DMS153 (cell line): ENCODE measurements at places on chromosomes 7 and 10.

DNA sequence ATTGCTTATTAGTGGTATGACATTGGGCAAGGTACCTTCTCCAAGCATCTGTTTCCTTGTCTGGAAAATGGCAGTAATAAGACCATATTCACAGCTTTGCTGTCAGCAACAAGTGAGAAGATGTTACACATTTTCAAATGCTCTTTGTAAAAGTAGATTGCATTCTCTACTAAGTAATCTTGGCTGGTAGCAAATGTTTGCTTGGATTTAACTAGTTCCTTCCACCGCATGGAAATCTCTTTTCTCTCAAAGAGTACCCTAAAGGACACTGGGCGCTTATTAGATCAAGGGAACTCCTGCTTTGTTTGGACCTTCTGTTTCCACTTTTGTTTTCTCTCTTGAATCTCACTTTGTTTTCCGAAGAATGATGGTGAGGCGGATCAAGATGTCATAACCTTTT lies 185.2 kb upstream of the BMPER start:
- no peak for DNase-seq

GRCh38 chr7:127833641-127834040 lies 181.6 kb downstream of the SND1 start:
- no peak for DNase-seq

DNA sequence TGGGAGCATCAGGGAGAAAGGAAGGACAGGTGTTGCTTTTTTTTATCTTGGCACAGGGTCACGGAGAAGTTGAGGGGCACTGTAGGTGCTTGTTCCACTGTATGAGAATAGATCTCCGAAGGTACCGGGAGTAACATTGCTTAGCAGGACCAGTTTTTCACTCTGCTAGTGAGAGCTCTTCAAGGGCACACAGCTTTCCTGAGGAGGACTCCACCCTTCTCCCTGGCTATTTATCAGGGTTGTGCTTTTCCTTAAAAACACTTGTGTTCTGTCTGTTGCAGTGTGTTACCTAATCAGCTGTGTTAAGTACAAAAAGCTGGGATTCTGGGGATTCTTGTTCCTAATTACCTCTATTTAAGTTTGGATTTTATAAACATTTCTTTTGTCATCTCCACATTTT lies 160.5 kb downstream of the SND1 start:
- no peak for DNase-seq

DNA sequence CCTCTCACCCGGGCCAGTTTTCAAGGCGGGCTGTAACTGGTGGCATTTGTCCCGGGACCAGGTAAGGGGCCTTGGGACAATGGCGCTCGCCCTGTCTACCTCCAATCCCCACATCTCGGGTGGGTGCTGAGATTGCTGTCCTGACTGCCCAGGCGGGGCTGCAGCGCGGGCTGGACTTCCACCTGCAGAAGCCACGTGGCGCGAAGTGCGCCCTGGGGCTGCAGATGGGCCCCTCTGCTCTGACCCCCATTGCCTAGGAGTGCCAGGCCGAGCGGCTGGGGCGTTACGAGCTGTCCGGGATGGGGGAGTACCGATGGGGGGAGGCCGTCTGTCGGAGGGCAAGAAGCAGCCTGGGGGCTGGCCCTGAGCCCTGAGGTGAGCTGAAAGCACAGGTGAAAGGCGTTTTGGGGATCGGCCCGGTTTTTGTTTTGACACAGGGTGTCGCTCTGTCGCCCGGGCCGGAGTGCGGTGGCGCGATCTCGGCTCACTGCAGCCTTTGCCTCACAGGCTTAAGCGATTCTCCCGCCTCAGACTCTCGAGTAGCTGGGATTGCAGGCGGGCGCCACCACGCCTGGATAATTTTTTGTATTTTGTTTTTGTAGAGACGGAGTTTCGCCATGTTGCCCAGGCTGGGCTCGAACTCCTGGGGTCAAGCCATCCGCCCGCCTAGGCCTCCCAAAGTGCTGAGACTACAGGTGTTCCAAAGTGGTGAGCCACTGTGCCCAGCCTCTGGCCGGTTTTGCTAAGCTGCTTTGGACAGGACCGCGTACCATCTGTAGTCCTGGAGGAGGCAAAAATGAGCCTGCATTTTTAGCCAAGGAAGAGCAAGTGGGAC lies at the start of gene SFXN2:
TSS of gene SFXN2 (plus strand) at position 16 of the 835 bp plus-strand sequence. CDS start 12,001 bp downstream, outside the sequence.
- DNase-seq, result no peak

DNA sequence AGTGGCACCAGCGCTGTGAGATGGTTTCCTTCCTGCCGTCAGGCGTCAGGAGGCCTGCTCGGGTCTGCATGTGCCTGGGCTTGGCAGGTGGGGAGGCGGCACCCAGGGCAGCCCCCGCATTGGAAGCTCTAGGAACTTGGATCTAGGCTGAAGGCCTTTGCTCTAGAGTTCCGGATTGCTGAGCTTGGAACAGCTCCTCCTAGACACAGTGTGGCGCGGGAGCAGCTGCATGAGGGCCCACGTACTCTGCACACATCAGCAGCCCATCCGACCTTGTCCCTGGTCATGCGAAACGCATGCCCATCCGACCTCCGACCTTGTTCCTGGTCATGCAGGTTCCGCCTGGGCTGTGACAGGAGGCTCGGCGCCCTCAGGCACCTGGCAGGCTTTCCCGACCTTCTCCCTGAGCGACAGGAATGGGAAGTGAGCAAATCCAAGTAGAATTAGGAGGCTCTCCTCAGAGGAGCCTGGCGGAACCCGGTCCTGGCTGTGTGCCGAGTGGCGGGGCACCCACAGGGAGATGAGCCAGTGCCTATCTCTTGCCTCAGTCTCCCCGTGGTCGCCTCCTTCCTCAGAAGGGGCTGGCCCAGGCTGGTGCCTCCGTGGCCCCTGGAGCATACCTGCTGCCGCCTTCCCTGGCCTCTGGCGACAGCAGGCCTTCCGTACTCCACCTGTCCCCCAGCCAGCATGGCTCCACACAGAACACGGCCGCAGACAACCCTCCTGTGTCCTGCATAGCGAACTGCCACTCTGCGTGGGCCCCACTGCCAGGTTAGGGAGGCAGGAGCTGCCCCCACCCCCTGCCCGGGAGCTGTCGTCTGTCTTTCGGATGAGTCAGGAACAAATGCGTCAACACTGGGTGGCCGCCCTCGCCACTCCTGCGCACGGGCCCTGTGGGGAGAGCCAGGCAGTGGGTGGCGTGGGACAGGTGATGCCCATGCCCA lies 12.0 kb downstream of the GET4 start:
- no peak for DNase-seq
